Left lung (tissue), 14 donors: ENCODE measurements at places on chromosomes 16 and 17. TPM values are rescaled to one million over a fixed set of nuclear protein-coding genes. Genes with fewer than 3 reads are reported as not detected.

The SLC22A31 gene
- 171 TPM for total RNA-seq

The INPP5K gene
- total RNA-seq = 41.9 TPM

GRCh38 chr16:22126037-22126558 is 33.8 kb downstream of the VWA3A start:
- no peak overlapping the region for H3K4me3 ChIP-seq
- DNase-seq = no peak

The OSGIN1 gene
- 9.4 TPM for total RNA-seq

The CDH11 gene
- 308 TPM for total RNA-seq

DNA sequence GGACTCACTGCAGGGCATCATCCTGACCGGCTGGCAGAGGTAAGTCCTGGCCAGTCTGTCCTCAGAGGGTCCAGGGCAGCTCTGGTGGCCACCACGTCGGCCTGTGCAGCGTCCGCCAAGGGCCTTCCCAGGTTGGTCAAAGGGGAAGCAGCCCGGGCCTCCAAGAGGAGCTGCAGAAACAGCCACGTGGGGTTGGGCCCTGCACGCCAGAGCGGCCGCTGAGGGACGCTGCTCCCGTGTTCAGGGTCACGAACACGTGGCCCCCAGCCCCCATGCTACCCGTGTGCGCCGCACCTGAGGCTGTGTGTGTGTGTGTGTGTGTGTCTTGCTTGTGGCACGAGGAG is 13.3 kb downstream of the CYBC1 start:
- no peaks in the 10 kb centered on the region for H3K4me1 ChIP-seq
- no peak overlapping the region for H3K27ac ChIP-seq
- no peaks in the 10 kb centered on the region for H3K27me3 ChIP-seq
- no peaks in the 10 kb centered on the region for H3K36me3 ChIP-seq
- no peak overlapping the region for H3K4me3 ChIP-seq

- no peaks in the 10 kb centered on the region for H3K4me1 ChIP-seq
These were observed 17.9 kb downstream of the CASKIN1 start for GRCh38 chr16:2178321-2179106.

The TEX14 gene
- total RNA-seq = 0.47 TPM

DNA sequence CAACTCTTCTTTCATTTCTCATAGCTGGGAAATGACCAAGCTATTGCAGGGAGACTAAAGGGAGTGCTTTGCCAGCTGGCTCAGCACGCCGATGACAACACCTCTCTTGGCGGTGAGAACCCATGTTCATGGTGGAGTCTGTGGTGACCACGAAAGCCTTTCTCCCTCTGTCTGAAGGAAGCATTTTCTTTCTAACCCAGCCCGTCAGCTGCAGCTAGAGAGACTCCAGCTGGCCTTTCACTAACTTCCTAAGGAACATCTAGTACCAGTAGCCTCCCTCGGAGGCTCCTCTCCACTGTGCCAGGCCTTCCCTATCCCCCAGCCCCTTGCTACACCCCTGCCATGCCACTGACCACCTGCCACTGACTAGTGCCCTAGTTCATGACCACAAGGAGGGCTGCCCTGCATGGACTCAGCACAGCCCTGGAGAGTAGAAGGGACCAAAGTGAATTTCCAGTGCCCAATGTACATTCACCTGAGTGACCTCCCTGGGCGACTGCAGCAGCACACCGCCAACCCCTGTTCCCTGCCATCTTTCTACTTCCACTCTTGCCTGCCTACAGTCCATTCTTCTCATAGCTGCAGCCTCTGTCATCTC is 81.3 kb downstream of the CBLN1 start:
- H3K27me3 ChIP-seq = peaks cover 1% of the 10 kb centered on the region
- no peak overlapping the region for H3K27ac ChIP-seq
- H3K4me1 ChIP-seq = no peaks in the 10 kb centered on the region
- no peak for DNase-seq
- H3K36me3 ChIP-seq = no peaks in the 10 kb centered on the region

DNA sequence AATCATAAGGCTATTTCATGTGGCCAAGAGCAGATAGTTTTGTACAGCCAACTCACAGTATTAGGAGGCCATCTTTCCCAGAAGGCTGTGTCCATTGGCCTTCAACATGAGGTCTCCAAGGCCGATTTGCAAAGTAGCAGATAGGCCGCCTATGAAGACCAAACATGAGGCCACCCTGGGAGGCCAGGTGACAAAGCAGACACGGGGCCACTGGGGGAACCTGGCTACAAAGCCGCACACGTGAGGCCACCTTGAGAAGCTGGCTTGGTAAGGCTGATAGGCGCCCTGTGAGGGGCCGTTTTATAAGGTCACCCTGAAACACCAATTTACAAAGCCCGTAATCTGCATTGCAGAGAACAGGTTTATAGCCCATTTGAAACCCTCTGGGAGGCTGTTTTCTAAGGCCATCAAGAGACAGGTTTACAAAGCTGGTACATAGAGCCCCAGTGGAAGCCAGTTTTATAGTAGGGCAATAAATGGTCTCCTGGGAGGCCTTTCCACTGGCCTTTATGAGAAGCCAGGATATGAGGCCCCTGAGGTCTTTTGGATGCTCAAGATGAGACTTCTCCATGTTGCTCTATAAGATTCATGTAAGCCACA is 4.9 kb downstream of the KDM8 start:
- no peak overlapping the region for H3K4me3 ChIP-seq
- no peak for DNase-seq
- H3K4me1 ChIP-seq = peaks cover 12% of the 10 kb centered on the region
- H3K36me3 ChIP-seq = no peaks in the 10 kb centered on the region
- no peaks in the 10 kb centered on the region for H3K27me3 ChIP-seq

DNA sequence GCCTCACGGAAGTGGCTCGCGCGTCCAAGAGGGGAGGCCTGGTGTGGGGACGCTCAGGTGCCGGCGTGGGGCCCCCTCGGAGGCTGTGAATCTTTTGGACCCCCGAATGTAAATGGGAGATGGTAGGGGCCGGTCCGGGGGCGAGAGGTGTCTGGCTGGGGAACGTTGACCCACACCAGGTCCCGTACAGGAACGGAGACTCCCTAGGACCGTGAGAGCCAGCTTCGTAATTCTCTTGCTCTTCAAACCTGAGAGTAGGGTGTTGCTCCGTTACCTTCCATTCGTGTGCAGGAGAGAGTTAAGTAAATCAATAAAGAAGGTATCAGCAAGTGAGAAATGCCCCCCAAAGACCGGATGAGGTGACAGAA is 481 bp downstream of the LYRM1 start:
- H3K4me3 ChIP-seq = peak overlapping the region; percentile 64
- DNase-seq = no peak
- peaks cover 43% of the 10 kb centered on the region for H3K4me1 ChIP-seq
- peaks cover 4% of the 10 kb centered on the region for H3K36me3 ChIP-seq
- no peaks in the 10 kb centered on the region for H3K27me3 ChIP-seq
- H3K27ac ChIP-seq = peak overlapping the region; percentile 97

The RUNDC3A gene
- 0.38 TPM for total RNA-seq

DNA sequence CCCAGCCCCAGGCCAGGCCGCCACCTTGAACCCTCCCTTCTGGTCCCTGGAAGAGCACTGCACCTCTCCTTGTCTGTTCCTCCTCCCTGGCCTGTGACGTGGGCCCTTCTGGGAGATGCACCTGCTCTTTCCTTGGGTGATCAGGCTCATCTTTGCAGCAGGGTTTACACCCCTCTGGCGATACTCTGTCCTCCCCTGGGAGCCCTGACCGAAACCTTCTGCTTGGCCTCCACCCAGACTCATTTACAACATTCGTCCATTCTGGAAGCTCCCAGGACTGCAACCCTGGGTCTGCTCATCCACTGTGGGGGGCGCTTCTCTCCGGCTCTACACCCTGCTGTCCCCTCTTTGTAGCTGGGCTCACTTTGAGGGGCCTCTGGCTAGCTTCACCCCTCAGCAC is 73.3 kb downstream of the PGS1 start:
- H3K36me3 ChIP-seq = no peaks in the 10 kb centered on the region
- H3K4me3 ChIP-seq = no peak overlapping the region
- H3K27ac ChIP-seq = no peak overlapping the region
- no peaks in the 10 kb centered on the region for H3K27me3 ChIP-seq
